ENCODE measurements at places on chromosomes 4 and X. TPM values are rescaled to one million over a fixed set of nuclear protein-coding genes. Genes with fewer than 3 reads are reported as not detected.

TAF1 gene
- 33.4 TPM for total RNA-seq

C4orf54 gene
- total RNA-seq: 0.12 TPM

CT83 gene
- total RNA-seq: not detected

DUSP9 gene
- total RNA-seq: not detected

MAGEA10 gene
- not detected for total RNA-seq

AADAT gene
- total RNA-seq: 1.8 TPM

MAGEB17 gene
- total RNA-seq: not detected

HOPX gene
- total RNA-seq: 15.1 TPM

XK gene
- total RNA-seq: 3.8 TPM

ADAM29 gene
- 0.17 TPM for total RNA-seq

COL4A6 gene
- 0.14 TPM for total RNA-seq

DACH2 gene
- total RNA-seq: not detected

ZNF732 gene
- not detected for total RNA-seq

DNA sequence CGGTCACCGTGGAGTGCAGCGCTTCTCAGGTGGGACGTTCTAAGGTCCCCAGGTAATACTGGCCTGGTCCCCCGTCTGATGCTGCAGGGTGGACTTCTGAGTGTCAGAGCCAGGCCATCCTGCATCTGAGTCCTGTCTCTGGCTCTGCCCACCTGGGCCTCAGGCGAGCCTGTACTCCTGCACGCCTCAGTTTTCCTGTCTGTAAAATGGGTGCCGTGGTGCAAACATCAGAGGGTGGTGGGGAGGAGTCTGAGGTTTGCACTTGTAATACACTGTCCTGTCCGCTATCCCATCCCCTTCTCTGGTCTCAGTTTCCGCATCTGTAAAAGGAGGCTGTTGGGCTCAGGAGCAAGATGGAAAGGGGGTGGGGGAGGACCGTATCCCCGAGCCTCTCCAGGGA is 41.3 kb downstream of the SORCS2 start:
- no peak for DNase-seq
- no peaks in the 10 kb centered on the region for H3K36me3 ChIP-seq

DNA sequence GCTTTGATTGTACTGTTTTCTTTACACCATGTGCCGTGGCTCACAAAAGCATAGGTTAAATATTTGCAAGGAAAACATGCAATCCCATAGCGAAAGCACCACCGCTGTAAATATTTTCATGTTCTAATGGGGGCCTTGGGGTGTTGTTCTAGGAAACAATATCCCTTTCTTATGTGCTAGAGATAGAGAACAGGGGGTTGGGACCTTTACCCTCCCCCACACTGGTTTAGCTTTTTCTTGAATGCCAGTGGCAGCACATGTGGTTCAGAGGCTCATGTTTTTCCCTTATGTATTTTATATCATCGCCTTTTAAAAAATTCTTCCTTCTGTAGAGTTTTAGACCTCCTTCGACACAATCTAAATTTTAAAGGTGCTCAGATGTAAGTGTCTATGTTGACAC is 422.6 kb upstream of the TENM3 start:
- no peak overlapping the region for H3K27ac ChIP-seq
- no peak overlapping the region for H3K4me3 ChIP-seq
- no peaks in the 10 kb centered on the region for H3K4me1 ChIP-seq
- no peak for DNase-seq

DNA sequence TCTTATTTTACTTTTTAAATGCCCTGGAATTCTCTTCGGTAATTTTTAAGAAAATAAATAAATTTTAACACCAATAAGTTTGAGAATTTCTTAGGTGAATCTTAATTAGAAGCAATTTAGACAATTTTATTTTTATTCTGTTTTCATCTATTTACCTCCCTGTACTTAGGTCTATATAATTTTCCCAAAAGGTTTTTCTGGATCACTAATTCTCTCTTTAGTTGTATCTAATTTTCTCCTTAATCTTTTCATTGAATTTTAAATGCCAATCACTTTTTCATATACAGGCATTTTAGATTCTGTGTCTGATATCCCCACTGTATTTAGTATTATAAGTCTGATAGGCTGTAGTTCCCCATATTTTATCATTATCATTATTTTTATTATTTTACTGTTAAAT is 845.3 kb downstream of the TRIML1 start:
- DNase-seq: no peak
- no peaks in the 10 kb centered on the region for H3K27me3 ChIP-seq
- no peak overlapping the region for H3K4me3 ChIP-seq

- H3K36me3 ChIP-seq: no peaks in the 10 kb centered on the region
- H3K27me3 ChIP-seq: no peaks in the 10 kb centered on the region
- no peak overlapping the region for H3K27ac ChIP-seq
- H3K4me3 ChIP-seq: no peak overlapping the region
- no peaks in the 10 kb centered on the region for H3K4me1 ChIP-seq
- DNase-seq: no peak
Observed at GRCh38 chr4:33296876-33297455, 2576.8 kb downstream of the PCDH7 start.

GRCh38 chrX:71109051-71109450 is 2.3 kb downstream of the IL2RG start:
- no peak overlapping the region for H3K4me3 ChIP-seq
- DNase-seq: no peak
- no peak overlapping the region for H3K27ac ChIP-seq
- no peaks in the 10 kb centered on the region for H3K27me3 ChIP-seq
- H3K4me1 ChIP-seq: peaks cover under 1% of the 10 kb centered on the region
- no peaks in the 10 kb centered on the region for H3K36me3 ChIP-seq

DNA sequence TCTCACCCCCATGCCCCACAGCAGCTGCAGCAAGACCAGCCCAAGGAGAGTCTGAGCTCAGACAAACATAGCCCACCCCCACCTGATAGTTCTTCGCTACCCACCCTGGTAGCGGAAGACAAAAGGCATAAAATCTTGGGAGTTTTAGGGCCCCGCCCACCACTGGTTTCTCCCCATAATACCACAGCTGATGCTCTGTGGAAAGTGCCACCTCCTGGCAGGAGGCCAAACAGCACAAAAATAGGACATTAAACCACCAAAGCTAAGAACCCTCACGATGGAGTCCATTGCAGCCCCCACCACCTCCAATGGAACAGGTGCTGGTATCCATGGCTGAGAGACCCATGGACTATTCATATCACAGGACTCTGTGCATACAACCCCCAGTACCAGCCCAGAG is 226.7 kb downstream of the SNCA start:
- H3K27me3 ChIP-seq: no peaks in the 10 kb centered on the region
- H3K36me3 ChIP-seq: no peaks in the 10 kb centered on the region
- no peak overlapping the region for H3K4me3 ChIP-seq
- DNase-seq: no peak
- no peaks in the 10 kb centered on the region for H3K4me1 ChIP-seq

DNA sequence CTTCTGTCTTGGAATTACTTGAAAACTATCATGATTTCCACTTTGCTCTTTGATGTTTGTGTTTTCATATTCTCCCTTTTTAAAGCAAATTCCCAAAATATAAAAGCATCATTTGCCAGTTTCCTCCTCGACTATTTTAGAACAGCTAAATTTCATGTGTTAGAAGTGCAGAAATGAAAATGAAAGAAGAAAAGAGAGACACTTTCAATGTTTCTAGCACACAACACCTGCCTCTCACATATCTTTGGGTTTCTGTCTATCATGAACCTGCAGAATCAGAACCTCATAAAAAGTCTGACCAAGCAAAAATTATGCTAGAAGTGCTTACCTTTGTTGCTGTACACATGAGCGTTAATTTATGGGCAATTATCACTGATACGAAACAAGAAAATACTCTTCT is 1.9 kb upstream of the NEUROG2 start:
- no peaks in the 10 kb centered on the region for H3K36me3 ChIP-seq
- DNase-seq: no peak
- no peak overlapping the region for H3K4me3 ChIP-seq
- no peak overlapping the region for H3K27ac ChIP-seq
- H3K27me3 ChIP-seq: peaks cover 92% of the 10 kb centered on the region
- peaks cover 22% of the 10 kb centered on the region for H3K4me1 ChIP-seq

DNA sequence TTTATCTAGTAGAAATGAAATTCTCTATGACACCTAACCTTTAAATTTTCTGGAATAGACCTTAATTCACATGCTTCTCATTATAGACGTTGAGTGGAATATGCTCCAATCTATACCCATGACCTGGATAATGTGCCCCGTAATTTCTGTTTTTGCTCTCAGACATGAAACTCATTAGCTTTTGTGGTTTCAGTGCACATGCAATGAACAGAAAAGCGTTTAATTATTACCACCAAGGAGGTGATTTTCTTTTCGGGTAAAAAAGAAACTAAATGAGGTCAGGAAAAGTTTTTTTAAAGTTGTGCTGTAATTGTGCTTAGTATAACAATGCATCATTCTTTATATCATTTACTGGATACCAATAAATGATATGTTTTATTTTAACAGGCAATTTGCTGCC is 1703.9 kb upstream of the TENM3 start:
- no peak overlapping the region for H3K4me3 ChIP-seq
- H3K27me3 ChIP-seq: no peaks in the 10 kb centered on the region
- no peaks in the 10 kb centered on the region for H3K36me3 ChIP-seq
- H3K4me1 ChIP-seq: peaks cover 13% of the 10 kb centered on the region
- DNase-seq: no peak

DNA sequence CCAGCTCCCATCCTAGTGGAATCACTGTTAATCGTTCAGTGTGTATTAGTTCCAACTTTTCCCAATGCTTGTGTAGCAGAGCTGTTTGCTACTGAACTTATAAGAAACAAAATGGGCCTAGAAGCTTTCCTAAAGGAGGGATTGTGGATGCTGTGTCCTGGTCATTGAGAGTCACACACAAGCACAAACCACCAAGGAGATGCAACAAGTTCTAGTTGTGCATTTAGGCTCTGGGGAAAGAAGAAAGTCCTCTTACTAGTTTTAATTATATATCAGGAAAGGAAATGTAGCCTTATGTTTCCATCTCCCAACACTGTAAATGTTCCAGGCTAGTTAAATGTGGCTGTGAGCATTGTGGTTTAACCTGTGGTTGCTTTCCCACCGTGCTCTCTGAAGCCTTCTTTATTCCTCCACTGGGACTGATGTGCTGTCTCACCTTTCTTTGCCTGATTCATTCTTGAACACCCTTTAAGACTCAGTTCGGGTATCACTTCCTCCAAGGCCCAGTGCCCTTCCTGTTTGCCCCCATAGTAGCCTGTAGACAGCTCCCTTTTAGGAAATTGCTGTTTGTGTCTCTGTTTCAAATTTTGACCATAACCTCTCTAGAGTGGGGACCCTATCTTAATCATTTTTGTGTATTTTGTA is 34.3 kb downstream of the ATP10D start:
- no peak overlapping the region for H3K27ac ChIP-seq
- H3K4me1 ChIP-seq: no peaks in the 10 kb centered on the region
- peaks cover 10% of the 10 kb centered on the region for H3K36me3 ChIP-seq
- DNase-seq: no peak
- no peak overlapping the region for H3K4me3 ChIP-seq
- H3K27me3 ChIP-seq: no peaks in the 10 kb centered on the region

GRCh38 chr4:99945718-99946355 is 581 bp downstream of the DNAJB14 start:
- peaks cover 5% of the 10 kb centered on the region for H3K4me1 ChIP-seq
- peak overlapping the region; percentile 92 for H3K27ac ChIP-seq
- no peak for DNase-seq
- peaks cover 9% of the 10 kb centered on the region for H3K36me3 ChIP-seq

- H3K36me3 ChIP-seq: no peaks in the 10 kb centered on the region
- no peak overlapping the region for H3K4me3 ChIP-seq
- H3K27ac ChIP-seq: no peak overlapping the region
- no peaks in the 10 kb centered on the region for H3K4me1 ChIP-seq
- no peaks in the 10 kb centered on the region for H3K27me3 ChIP-seq
Observed at GRCh38 chr4:99390055-99390454, 37.5 kb upstream of the ADH1C start.

DNA sequence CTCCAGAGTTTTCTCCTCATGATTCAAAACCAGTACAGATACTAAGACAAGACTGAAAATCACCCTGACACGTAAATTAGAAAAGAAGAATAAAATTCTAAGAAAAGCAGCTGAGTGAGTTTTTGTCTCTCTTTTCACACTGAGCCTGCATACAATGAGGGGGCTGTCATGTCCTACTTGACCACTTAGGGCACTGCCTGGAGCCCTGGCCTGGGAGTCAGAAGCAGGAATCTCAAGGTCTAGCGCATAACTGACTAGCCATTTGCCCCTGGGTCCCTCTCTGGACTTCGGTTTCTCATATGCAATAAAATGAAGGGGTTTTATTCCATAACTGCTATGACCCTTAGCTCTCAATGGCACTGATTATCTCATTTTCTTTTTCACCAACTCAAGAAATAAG is 36.7 kb upstream of the SLC25A4 start:
- DNase-seq: no peak
- H3K4me3 ChIP-seq: no peak overlapping the region
- H3K36me3 ChIP-seq: no peaks in the 10 kb centered on the region
- no peaks in the 10 kb centered on the region for H3K4me1 ChIP-seq

DNA sequence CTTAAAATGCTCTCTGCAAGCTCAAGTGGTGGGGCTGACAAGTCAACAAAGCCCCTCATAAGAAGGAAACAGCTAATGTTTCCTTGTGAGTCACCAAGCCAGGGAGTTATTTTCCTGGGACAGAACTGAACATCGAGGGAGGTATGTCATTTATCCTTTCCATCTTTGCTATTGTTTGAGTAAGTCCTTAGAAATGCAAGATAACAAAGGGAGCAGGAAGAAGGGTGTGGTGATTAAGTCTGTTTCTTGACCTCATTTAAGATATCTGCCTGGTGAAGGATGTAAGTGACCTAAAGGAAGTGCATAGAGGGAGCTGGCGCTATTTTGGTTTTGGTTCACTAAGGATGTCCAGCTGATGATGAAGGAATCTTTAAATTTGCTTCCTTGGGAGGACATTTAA is 39.9 kb downstream of the ATG4A start:
- H3K4me3 ChIP-seq: no peak overlapping the region
- no peaks in the 10 kb centered on the region for H3K36me3 ChIP-seq
- no peaks in the 10 kb centered on the region for H3K4me1 ChIP-seq
- DNase-seq: no peak
- no peak overlapping the region for H3K27ac ChIP-seq

DNA sequence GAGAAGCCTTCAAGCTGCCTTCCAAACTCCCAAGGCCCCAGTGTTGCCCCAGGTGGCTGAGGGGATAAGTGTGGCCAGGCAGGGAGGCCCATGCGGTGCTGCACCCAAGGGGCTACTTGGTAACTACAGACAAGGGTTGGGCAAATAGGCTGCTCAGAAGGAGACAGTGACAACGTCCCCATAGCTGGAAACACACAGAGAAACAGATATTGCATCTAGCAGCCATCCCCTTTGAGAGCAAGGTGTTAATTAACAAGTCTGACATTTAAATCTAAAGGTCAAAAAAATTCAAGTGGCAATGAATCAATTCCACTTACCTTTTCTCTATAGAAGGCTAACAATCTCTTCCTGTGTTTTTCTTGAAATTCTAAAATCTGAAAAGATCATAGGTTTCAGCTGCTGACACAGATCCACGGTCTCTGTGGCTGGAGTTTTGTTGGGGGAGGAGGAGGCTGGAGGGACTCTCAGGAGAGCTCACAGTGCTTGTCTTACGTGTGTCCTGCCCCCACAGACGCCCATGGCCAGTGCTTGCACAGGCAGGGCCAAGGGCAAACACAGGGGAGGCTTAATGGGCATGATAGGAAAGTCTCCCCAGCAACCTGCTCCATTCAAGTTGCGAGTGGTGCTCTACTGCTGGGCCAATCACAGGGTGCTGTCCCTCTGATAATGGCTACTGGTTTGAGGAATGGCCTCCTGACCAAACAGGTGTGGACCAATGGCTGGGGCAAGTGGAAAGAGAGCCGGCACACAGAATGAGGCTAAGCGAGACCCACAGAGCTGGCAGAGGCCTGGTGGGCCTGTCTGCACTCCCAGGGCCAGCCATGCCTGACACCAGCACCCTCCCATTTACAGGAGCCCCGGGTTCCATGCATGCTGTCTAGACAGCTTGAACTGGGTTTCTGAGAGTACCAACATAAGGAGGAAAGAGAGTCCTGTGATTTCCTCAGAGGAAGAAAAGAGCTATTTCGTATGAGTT is 22.6 kb downstream of the RNF212 start:
- no peak for DNase-seq
- H3K36me3 ChIP-seq: no peaks in the 10 kb centered on the region
- H3K4me1 ChIP-seq: no peaks in the 10 kb centered on the region
- no peak overlapping the region for H3K4me3 ChIP-seq
- no peak overlapping the region for H3K27ac ChIP-seq

Measured in adrenal gland (tissue), 19 donors.